ENCODE measurements at places on chromosomes 6 and 20.

DNA sequence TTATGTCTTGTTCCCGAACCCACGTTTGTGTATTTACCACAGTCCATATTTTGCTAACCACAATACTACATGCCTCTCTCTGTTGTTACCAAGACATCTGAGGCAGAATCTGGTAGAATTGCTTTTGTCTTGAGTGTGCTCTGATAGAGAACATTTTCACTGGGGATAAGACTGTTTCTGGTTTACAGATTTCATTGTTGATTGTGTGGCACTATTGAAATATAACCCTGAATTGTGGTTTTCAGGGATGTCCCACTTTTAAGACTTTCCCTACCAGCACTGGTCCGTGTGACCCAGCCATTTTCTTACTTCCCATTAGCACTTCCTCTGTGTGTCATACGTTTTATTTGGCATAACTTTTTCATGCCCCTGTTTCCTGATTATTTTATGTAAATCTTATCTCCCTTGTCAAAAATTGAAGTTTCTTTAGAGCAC is 12.2 kb downstream of the NCOA7 start:
- no peak for DNase-seq

DNA sequence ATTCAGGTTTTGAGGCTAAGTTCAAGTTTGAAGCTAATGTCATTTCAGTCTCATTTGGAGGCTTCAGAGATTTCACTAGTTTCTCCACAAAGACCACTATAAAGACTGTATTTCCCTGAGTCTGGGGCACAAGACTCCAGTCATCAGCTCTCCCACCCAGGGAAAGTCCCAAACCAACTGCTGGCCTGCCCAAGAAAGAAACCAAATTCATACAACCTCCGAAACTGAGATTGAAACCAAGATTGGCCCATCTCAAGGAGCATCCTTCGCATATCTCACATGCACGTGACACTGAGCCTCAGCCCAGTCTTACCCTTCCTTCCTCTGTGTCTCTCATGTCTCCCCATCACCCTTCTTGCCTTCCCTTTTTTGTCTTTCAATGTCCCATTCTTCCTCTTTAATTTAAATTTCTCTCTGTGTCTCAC is 3.5 kb upstream of the LTA start:
- DNase-seq, result no peak

- DNase-seq, result no peak
Observed at GRCh38 chr20:15319439-15319838, 982.0 kb upstream of the FLRT3 start.

DNA sequence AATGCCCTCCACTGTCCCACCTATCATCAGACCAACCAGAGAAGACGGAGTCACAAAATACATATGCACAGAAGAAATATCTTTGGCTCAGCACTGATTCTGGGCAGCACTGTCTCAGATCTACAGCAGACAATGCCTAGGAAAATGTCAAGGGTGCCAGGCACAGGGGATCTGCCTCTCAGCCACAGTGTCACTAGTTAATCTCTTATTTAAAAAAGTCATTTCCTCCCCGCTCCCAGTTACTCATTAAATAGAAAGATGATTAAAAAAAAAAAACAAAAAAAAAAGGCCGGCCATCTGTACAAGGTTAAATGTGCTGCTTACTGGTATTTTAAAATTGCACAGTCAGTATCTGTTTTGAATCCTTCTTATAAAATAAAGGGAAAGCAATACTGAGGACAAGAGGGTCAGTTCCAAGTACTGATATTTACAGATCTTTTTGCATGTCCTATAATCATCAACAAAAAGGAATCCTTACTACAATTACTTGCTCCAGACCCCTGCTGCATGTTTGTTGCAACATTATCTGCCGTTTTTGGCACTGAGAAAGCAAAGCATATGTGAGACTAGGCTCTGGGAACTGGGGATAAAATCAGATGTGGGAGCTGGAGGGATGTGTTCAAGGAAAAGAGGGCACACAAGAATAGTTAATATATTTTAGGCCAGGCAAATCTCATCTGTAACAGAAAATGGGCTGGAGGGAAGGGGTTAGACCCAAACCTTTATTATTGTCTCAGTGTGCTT is 299.3 kb downstream of the KIF16B start:
- DNase-seq, result no peak

DNA sequence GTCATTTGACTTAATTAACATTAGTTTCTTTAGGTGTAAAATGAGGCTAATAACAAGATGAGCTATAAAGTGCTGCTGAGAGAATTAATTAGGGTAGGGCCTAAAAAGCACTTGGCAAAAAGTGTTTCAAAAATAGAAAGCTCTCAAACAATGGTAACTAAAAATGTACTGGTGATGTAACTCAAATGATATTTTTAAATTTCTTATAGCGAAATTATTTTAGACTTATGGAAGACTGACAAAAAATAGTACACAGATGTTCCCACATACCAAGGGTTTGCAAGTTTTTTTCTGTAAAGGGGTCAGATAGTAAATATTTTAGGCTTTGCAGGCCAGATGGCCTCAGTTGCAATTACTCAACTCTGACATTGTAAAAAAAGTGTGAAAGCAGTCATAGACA is 190.7 kb upstream of the UFL1 start:
- no peak for DNase-seq

GRCh38 chr20:64045346-64046011 is 4.0 kb downstream of the SOX18 start:
- no peak for DNase-seq

Data from activated T-cell treated with anti-CD3 and anti-CD28 coated beads for 48 hours (primary cell).